ENCODE measurements at places on chromosomes 5 and 9.

- no peak for DNase-seq
Measured at GRCh38 chr9:135581636-135582426, 20.3 kb downstream of the PAEP start.

- no peak for DNase-seq
Measured at GRCh38 chr5:14783691-14784090, 87.9 kb downstream of the ANKH start.

DNA sequence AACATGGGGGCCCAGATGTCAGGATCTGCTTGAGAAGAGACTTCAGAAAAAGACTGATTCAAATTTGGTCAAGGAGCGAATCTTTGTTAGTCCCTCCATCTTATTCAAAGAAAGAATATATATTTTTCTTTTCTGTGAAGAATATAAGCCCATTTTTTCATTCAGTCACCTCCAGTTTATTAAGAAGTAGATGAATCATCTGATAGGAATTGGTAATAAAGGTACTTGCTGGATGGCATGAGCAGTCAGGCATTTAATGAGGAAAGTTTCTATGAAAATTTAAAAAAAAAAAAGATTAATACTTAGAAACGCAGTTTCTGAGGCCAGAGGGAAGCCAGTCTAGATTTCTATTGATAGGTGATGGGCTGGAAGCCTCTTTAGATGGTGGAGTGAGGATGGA, 373.1 kb upstream of the SMC2 start:
- no peak for DNase-seq

DNA sequence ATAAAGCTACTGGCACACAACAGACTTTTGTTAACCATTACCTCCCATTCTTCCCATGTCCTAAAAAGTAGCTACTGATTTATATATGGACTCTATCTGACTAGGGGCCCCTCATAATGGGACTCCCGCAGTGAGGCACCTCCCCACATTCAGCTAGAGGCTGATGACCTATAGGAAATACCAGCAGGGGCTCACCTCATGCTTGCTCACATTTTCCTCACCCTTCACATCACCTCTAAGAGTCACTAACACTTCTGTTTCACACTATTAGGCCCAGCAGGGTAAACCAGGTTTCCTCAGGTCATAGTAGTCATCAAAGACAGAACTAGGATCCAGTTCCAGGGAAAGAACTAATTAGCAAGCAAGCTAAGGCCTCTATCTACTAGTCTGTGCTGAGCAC, 60.7 kb downstream of the PRELID2 start:
- no peak for DNase-seq

DNA sequence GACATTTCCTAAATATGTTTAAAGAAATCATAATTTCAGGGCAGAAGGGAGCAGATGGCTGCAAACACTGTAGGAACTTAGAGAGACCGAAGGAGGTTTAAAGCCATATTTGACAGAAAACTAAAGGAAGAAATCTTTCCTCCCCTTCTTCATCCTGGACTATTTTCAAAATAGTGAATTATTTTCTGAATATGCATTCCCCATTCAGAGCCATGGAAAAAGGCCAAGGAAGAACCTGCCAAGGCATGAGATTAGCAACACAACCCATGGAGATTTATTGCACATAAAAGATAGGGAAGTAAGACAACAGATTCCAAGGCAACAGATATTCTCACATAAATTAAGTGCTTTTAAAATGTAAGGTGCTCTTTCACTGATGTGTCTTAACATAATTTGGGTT, 233.3 kb upstream of the ADAMTS16 start:
- DNase-seq, result no peak

GRCh38 chr9:36113999-36114398, 22.5 kb upstream of the GLIPR2 start:
- no peak for DNase-seq

DNA sequence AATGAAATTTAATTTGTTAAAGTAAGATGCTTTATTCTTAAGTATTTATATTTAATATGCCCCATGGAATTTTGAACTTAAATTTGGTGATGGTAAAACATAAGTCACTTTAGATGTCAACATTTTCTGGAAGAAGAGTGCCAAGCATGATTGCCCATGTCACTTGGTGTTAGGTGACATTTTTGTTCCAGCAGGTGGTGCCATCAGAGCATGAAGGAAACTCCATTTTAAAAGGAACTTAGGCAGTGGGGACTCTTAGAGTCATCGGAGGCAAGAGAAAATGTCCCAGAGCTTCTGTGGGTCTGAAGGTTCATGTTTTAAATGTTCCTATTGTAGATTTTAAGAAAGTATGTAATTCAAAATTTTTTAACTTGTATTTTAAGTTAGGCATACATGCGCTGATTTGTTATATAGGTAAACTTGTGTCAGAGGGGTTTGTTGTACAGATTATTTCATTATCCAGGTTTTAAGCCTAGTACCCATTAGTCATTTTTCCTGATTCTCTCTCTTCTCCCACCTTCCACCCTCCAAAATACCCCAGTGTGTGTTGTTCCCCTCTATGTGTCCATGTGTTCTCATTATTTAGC, 789.3 kb downstream of the SEMA5A start:
- no peak for DNase-seq

- DNase-seq, result peak; percentile 32
Measured at GRCh38 chr5:61055434-61056006, 106.7 kb downstream of the SMIM15 start.

- no peak for DNase-seq
Measured at GRCh38 chr9:19442240-19442639, 33.4 kb downstream of the ACER2 start.

All from NCI-H1436 (cell line).